ENCODE measurements at places on chromosomes 1 and 21.

- DNase-seq: no peak
These were observed 24.4 kb upstream of the BCAR3 start for GRCh38 chr1:93705892-93706500.

GRCh38 chr1:42469727-42470126, 6.6 kb downstream of the CCDC30 start:
- no peak for DNase-seq

GRCh38 chr21:46284733-46285132, 678 bp downstream of the MCM3AP start:
- DNase-seq: no peak

GRCh38 chr1:161367684-161368400, at the start of gene CFAP126:
Gene CFAP126, minus strand, starts transcription at chr1:161367876. Its CDS starts 8 bp downstream, at chr1:161367868.
- no peak for DNase-seq

GRCh38 chr1:53552146-53552861, 93.1 kb downstream of the DMRTB1 start:
- no peak for DNase-seq

GRCh38 chr1:93446837-93447451, 974 bp upstream of the FNBP1L start:
- DNase-seq: no peak

DNA sequence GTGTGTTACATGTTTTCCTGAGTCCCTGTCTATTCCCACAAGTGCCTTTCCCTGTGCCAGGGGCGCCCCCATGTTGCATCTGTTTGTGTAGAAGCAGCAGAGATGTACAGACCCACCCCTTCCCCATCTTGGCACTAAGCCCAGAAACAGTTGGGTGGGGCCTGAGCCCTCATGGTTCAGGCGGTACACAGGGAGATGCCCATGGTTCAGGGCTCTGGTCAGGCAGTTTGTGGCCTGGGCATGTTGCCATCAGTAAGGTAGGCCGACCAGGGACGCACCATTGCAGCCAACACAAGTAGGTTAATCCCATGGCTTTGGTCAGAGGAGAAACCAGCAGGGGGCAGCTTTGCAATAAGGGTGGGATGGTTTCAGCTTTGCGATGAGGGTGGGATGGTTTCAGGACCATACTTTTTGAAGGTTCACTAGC, 914 bp upstream of the ADGRB2 start:
- DNase-seq: no peak

GRCh38 chr21:25910809-25911208, 176.0 kb downstream of the GABPA start:
- no peak for DNase-seq

Measured in activated CD8-positive, alpha-beta memory T cell treated with anti-CD3 and anti-CD28 coated beads for 1 hour (primary cell).